Activated T-helper 9 cell treated with anti-CD3 and anti-CD28 coated beads, Interleukin-2, amount 50 U/mL, for 16 hours (primary cell): ENCODE measurements at places on chromosomes 12 and 14.

DNA sequence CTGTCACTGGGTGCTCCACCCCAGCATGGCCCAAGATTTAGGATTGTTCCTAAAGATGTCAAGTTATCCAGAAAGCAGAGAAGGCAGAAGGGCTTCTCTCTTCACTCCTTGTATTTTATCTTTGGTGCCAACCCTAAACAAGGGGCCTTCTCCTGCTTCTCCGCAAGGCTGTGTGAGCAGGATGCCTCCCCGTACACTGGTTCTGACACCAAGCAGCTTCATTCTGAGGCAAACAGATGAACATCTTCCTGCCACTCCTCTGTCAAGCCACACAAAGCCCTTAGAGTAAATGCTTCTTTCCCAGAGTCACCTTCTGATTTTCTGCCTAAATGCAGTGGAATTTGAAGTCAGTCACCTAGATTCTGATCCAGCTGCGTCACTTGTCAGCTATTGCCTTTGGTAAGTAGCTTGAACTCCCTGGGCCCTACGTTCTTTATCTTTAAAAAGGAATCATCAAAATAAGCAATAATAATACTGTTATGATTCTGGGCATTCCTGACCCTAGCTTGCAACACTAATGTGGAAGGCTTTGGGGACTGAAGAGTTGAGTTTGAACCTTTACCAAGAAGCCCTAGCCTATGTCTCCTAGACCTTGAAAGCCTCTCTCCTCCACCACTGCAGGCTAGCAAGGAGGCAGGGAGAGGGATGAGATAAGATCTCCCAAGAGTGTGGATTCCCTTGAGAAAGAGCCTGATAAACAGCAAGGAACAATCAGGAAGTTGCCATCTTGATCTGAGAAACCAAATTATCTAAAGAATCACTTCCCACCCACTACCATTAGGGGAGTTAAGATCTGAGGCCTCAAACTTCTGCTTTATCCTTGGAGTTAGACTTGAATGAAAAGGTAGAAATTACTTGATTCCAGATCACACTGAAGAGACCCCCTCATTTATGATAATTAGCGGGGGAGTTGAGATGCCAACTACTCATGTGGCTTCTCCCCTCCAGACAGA lies 5.7 kb downstream of the KRT73 start:
- no peak for DNase-seq

- no peak for DNase-seq
Observed at GRCh38 chr12:51779876-51780275, 68.6 kb downstream of the FIGNL2 start.

GRCh38 chr12:116299665-116300328 lies 22.3 kb upstream of the MED13L start:
- no peak for DNase-seq

DNA sequence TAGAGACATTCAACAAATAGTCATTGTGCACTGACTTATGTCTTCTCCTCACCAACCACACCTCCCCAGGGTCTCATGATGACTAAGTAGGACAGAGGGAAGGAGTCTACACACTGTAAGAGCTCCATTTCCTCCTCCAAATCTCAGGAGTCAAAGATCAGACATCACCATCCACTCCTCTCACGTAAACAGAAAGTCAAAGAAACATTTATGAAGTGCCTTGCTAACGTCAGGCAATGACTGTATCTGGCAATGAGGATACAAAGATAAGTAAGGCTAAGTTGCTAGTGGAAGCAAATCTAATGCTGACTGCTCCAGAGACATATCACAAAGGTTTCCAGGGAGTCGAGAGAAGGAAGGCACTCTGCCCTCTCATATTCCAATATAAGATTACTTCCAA lies 88.9 kb downstream of the SLC2A13 start:
- no peak for DNase-seq

GRCh38 chr12:113227686-113228391 lies 6.6 kb downstream of the TPCN1 start:
- DNase-seq = no peak

- DNase-seq = no peak
Observed at GRCh38 chr12:7130701-7131501, 730 bp downstream of the CLSTN3 start.

DNA sequence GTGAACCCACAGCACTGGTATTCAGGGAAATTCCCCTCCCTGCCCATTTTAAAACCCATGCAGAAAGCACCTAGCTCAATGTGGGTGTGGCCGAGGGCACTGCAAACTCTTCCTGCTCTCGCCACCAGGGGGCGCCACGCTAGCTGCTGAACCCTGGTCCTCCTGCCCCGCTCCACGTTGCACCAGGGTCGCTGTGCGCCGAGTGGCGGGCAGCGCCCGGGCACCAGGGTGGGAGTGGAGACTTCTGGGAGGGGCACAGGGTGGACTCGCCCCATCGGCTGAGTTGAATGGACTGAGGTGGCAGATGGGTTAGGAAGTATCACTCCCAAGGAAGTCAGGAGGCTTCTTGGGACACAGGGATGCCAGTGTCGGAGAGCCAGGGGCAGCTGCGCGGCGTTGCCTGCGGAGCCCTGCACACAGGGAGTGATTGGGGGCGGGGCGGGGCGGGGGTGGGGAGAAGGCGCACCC lies 48.1 kb upstream of the BCL11B start:
- DNase-seq = peak; percentile 60

DNA sequence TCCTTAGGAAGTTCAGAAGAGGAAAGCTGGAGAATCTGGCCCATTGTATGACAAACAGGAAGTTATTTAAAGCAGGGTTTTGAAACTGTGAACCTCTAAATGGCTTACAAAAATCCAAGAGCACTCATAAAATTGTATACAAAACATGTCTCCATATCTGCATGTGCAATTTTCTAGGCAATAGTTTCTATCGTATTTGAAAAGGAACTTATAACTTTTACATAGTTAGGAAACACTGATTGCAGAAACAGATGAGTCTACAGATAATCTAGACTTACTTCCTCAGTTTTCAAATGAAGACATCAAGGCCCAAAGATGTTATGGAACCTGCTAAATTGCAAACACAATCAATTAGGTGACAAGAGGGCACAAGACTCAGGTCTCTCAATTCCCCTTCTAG lies 53.3 kb upstream of the ETV6 start:
- DNase-seq = no peak

- no peak for DNase-seq
Observed at GRCh38 chr12:267581-268482, 5.2 kb upstream of the SLC6A13 start.

DNA sequence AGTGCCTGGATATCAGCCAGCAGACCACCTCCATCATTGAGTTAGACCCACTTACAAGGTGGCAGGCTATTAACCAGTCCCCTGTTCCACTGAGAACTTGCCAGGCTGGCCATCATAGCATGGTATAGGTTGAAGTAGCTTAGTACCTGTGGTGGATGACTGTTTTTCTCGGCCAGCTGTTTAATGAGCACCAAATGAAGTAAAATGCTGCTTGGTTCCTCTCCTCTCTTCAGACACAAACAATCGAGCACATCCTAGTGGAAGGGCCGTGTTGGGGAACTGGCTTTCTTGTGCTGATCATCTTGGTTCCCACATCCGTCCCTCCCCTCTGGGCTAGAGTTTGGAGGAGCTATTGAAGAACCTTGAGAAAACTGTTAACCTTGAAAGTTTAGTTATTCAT lies 486.2 kb downstream of the RAD51B start:
- DNase-seq = no peak

DNA sequence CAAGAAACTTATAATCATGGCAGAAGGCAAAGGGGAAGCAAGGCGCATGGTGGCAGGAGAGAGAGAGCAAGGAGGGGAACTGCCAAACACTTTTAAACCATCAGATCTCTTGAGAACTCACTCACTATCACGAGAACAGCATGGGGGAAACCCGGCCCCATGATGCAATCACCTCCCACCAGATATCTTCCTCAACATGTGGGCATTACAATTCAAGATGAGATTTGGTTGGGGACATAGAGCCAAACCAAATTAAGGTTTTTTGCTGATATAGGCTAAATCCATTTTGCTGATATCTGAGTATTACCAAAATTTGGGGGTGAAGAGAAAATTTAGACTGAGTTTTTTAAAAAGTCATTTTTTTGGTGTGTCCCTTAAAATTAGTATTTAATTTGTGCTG lies 54.9 kb upstream of the TMX1 start:
- no peak for DNase-seq

- DNase-seq = no peak
Observed at GRCh38 chr14:52219488-52220084, 47.9 kb upstream of the PTGDR start.

- DNase-seq = no peak
Observed at GRCh38 chr14:64721391-64721791, 17.2 kb downstream of the PLEKHG3 start.

DNA sequence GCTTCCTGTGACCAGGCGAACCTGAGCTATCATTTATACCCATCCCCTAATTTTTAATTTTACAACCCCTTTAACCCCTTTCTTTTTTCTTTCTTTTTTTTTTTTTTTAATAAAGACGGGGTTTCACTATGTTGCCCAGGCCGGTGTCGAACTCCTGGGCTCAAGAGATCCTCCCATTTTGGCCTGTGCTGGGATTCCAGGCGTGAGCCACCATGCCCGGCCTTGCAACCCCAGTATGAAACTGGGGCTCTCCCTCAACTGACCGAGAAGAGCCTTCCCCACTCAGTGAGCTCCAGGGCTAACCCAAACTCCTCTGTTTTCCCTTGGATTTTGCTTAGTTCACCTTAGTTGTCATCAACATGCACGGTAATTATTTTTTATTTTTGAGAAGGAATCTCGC lies 992 bp downstream of the CPSF2 start:
- DNase-seq = no peak

DNA sequence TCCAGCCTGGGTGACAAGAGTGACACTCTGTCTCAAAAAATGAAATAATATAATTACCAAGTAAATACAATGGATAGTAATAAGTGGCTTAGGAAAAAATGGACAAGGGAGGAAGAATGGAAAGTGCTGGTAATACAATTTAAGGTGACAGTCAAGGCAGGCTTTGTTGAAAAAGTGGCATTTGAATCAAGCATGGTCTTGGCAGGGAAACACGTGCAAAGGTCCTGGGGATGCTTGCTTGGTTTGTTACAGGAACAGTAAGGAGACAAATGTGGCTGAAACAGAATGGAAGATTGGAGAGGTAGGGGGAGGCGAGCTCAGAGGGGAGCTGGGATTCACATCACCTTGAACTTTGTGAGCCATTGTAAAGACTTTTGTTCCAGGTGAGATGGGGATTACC lies 153.2 kb downstream of the TMEM132C start:
- no peak for DNase-seq

DNA sequence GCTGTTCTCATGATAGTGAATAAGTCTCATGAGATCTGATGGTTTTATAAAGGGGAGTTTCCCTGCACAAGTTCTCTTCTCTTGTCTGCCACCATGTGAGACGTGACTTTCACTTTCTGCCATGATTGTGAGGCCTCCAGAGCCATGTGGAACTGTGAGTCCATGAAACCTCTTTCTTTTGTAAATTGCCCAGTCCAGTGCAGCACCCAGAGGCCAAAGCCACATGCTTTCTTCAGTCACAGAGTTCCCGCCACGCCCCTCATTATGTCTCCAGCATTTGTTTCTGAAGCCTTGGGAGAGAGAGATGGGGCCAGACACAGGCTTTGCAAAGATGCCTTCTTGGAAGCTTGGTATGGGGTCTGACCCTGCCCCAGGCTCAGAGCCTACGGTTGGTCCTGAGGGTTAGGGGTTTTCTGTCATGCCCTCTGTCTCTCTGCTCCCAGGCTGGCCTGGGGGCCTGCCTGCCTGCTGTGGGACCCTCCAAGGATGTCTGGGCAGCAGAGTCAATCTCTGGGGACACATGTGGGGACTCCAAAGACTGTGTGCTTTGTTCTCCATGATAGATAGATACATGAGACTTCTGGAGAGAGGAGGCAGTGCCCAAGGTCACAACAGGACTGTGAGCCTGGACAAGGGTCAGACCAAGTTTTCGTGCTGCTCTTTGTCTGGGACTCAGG lies 114.1 kb upstream of the PRMT8 start:
- no peak for DNase-seq

GRCh38 chr12:52350786-52351185 lies 16.5 kb downstream of the KRT85 start:
- DNase-seq = no peak
